Panc1 (cell line): ENCODE measurements at places on chromosomes 11 and 22.

- DNase-seq = no peak
These were observed 57.6 kb downstream of the FBXO7 start for GRCh38 chr22:32531931-32532819.

DNA sequence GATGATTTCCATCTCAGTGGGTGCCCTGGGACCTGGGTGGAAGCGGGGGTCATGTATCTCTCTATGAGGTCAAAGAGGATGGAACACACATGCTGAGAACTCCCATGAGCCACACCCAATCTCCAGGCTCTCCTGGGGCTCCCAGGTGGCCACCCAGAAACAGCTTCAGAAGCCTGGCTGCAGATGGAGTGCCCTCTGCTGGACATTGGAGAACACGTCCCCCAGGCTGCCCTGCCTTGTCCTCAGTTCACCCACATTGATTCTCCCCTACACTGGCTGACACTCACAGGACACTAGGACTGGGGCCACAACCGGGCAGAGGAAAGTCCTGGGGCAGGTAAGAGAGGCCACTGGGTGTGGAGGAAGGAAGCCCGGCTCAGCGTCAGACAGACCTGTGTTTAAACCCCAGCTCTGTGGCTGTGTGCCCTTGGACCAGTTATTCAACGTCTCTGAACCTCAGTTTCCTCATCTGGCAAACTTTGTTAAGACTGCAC lies 4.5 kb upstream of the NOL12 start:
- DNase-seq = peak; percentile 58

DNA sequence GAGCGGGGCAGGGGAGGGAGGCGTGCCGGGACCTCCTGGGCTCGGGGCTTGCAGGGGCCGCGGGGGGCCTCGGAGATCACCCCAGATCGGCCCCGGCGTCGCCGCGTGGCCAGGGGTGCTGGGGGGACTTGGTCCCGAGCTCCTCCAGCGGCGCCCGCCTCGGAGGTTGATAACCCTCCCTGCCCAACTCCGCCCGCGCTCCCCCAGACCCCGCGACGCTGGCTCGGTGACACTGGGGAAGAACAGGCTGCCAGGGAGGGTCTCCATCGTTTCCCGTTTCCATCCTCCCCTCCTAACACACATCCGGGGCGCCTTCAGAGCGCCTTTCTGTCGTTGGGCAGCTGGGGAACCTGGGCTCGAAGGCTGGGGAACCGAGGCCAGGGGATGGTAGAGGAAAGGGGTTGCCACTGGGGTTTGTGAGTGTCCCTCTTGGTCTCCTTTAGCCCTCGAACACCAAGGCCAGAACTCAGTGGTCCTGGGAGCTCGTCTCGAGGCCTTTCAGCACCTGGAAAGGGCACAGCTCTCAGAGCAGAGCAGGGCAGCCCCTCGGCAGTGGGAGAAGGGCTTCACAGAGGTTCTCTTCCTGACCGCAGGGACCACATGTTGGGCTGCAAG lies 431 bp downstream of the SLC37A2 start:
- DNase-seq = no peak

GRCh38 chr11:396948-397548 lies 3.0 kb downstream of the PKP3 start:
- DNase-seq = no peak

DNA sequence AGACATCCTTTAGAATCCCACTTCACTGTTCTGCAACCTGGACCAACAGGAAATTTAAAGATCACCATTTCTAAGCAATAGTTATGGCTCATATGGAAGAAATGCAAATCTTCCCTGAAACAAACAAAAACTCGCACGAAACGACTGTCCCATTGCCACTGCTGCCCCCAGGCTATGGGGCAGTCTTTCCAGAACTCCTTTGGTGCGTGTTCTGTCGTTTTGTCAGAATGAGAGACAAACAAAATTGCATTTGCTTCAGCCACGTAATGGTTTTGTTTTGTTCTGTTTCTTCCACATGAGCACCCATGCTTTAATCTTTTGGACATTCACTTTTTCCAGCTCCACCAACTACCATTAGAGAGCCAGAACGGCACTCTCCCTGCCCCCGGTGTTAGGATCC lies 10.8 kb upstream of the FBLN1 start:
- DNase-seq = no peak

GRCh38 chr11:19347911-19348310 lies 107.2 kb upstream of the E2F8 start:
- DNase-seq = no peak

- DNase-seq = no peak
These were observed 1.9 kb upstream of the UQCC3 start for GRCh38 chr11:62669420-62670161.

DNA sequence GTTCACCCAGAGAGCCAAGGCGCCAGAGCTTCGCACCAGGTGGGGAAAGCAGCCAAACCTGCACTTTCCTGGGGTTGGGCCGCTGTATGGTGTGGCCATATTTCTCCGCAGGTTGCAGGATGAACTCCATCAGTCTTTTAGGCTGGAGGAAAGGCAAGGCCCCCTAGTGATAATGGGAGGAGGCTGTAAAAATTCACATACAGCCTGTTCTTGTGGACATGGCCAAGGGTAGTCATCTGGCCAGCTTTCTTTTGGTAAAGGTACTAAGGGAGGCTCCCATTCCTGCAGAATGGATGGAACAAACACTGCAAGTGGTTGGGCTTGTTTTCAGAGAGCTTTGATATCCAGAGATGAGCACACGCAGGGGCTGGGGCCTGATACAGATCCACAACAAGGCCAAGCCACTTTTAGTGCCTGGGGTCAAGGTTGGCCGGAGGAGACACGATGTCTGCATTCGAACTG lies 29.6 kb downstream of the C22orf31 start:
- DNase-seq = no peak

GRCh38 chr22:50693462-50693861 lies 20.8 kb downstream of the SHANK3 start:
- no peak for DNase-seq
